ENCODE measurements at places on chromosomes 2 and 18. TPM values are rescaled to one million over a fixed set of nuclear protein-coding genes. Genes with fewer than 3 reads are reported as not detected.

DNA sequence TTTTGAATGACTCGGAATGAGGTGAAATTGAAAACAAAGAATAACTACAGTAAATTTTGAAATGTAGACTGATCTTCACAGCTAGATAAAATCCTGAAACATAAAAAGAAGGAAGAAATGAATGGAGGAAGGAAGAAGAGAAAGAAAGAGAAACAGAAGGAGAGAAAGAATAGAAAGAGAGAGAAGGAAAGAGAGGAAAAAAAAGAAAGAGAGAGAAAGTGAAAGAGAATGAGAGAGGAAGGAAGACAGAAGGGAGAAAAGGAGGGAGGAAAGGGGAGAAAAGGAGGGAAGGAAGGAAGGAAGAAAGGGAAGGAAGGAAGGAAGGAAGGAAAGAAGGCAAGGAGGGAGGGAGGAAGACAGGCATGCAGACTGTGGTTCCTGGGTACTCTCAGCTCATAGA lies 982.6 kb downstream of the BCL11A start:
- no peak for DNase-seq
- no peak overlapping the region for H3K4me3 ChIP-seq
- H3K27me3 ChIP-seq = no peaks in the 10 kb centered on the region
- H3K36me3 ChIP-seq = no peaks in the 10 kb centered on the region

Gene PKP4
- total RNA-seq = 32.6 TPM

DNA sequence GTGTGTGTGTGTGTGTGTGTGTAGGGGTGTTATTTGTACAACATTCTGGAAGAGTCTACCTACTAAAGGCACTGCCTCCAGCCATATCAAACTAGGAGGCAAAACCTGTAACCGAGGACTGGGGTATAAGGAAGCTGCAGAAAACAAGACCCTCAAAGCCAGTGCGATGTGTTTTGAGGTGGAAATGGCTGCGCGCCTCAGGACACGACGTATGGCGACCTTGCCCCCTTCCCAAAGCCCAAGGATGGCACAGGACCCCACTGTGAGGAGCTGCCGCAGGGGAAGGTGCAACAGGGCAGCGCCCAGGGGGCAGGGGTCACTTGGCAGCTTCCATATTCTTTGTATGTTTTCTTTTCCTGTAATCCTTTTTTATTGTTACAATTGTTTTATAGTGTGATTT lies 59.8 kb downstream of the CENPO start:
- peaks cover 8% of the 10 kb centered on the region for H3K36me3 ChIP-seq
- no peak for DNase-seq
- H3K4me1 ChIP-seq = peaks cover 2% of the 10 kb centered on the region
- H3K27me3 ChIP-seq = no peaks in the 10 kb centered on the region

DNA sequence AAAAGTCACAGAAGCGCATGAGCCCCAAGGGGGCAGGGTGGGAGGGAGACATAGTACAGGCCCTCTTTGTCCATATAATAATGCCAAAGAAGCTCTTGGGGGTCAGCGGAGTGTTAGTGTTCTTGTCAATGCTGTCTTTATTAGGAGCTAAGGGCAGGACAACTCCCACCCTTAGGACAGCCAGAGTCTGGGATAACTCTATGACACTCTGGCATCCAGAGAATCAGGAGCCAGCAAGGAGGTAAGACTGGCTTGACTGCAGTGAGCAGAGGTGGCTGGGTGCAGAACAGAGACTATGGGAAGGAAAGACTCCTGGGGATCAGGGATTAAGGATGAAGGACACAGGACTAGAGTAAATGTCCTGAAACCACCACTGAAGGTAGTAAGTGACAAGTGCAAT lies 19.0 kb upstream of the HNMT start:
- DNase-seq = no peak
- no peak overlapping the region for H3K27ac ChIP-seq
- no peak overlapping the region for H3K4me3 ChIP-seq
- H3K4me1 ChIP-seq = no peaks in the 10 kb centered on the region

- no peak overlapping the region for H3K27ac ChIP-seq
- H3K4me3 ChIP-seq = no peak overlapping the region
Observed at GRCh38 chr18:6885992-6886796, 156.7 kb downstream of the ARHGAP28 start.

DNA sequence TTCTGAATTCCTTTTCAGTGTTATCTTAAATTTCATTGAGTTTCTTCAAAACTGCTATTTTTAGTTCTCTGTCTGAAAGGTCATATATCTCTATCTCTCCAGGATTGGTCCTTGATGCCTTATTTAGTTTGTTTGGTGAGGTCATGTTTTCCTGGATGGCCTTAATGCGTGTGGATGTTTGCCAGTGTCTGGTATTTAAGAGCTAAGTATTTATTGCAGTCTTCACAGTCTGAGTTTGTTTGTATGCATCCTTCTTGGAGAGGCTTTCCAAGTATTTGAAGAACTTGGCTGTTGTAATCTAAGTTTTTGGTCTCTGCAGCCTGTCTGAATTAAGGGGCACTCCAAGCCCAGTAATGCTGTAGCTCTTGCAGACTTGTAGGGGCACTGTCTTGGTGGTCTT lies 249.3 kb downstream of the ZNF385B start:
- no peaks in the 10 kb centered on the region for H3K27me3 ChIP-seq
- H3K27ac ChIP-seq = no peak overlapping the region
- H3K4me3 ChIP-seq = no peak overlapping the region
- no peaks in the 10 kb centered on the region for H3K36me3 ChIP-seq
- no peak for DNase-seq

DNA sequence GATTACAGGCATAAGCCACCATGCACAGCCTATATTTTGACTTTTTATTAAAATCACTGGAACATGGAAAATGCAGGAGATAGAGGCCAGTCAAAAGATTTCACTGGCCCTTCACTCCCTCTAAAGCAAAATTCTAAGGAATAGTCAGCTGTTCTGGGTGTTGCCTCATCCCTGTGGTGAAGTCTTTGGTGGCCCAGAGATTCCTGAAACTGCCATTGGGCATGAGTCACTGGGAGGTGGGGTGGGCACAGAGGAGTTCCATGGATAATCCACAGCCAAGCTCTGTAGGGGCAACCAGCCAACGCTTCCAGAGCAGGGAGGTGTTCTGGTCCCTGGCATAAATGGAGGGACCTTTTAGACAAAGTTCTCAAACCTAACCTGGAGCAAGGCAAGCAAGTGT lies 89.7 kb upstream of the TTC39C start:
- H3K4me3 ChIP-seq = no peak overlapping the region
- peaks cover 2% of the 10 kb centered on the region for H3K36me3 ChIP-seq
- peaks cover 29% of the 10 kb centered on the region for H3K4me1 ChIP-seq
- H3K27ac ChIP-seq = no peak overlapping the region
- peaks cover 16% of the 10 kb centered on the region for H3K27me3 ChIP-seq
- no peak for DNase-seq

DNA sequence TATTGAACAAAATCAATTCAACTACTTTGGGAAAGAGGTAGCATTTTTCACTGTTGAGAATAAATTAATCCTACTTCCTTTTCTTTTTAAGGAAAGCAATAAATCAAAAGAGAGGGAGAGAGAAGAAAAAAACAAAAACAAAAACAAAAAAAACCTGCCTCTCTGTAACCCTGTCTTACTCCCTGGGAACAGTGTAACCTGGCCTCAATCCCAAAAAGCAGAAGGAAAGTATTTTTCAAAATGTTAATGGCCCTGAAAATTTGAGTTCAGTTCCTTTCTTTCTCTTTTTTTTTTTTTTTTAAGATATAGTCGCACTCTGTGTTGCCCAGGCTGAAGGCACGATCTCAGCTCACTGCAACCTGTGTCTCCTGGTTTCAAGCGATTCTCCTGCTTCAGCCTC lies 35.9 kb downstream of the RHOB start:
- H3K36me3 ChIP-seq = no peaks in the 10 kb centered on the region
- H3K27me3 ChIP-seq = peaks cover 10% of the 10 kb centered on the region
- no peak overlapping the region for H3K4me3 ChIP-seq

Gene INPP1
- total RNA-seq = 9.2 TPM

Gene RNASEH1
- 27.8 TPM for total RNA-seq

Gene KDM3A
- total RNA-seq = 74.0 TPM

- peaks cover 2% of the 10 kb centered on the region for H3K36me3 ChIP-seq
- H3K4me1 ChIP-seq = peaks cover 19% of the 10 kb centered on the region
- H3K27me3 ChIP-seq = no peaks in the 10 kb centered on the region
Observed at GRCh38 chr2:25521665-25522387, 151.6 kb downstream of the DTNB start.

- no peaks in the 10 kb centered on the region for H3K4me1 ChIP-seq
- H3K4me3 ChIP-seq = no peak overlapping the region
- no peak for DNase-seq
Observed at GRCh38 chr2:8086796-8087479, 594.9 kb upstream of the ID2 start.

Gene ZNF512
- total RNA-seq = 29.0 TPM

GRCh38 chr2:64461271-64462058 lies 7.5 kb downstream of the LGALSL start:
- no peak overlapping the region for H3K27ac ChIP-seq
- no peak overlapping the region for H3K4me3 ChIP-seq
- H3K36me3 ChIP-seq = no peaks in the 10 kb centered on the region
- H3K4me1 ChIP-seq = no peaks in the 10 kb centered on the region

Gene ST6GAL2
- total RNA-seq = not detected

Gene ADD2
- total RNA-seq = 8.2 TPM

DNA sequence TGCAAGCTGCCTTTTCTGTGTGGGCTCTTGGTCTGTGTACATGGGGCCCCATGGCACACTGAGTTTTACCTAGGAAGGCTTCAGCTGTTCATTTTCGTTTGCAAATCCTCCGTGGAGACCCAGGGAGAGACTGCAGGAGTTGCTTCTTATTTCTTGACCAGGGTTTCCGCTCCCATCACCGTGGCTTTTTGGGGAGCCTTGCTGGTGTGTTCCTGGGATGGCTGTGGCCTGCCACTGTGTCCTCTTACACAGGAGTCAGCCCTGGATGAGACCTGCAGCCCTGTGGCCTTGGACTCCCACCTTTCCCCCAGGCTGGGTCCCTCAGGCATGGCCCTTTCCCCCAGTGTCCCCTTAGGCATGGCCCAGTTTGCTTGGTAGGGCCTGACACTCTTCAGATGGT lies 137.0 kb downstream of the FAM210A start:
- no peak overlapping the region for H3K27ac ChIP-seq
- peak; percentile 43 for DNase-seq
- H3K27me3 ChIP-seq = no peaks in the 10 kb centered on the region
- H3K4me3 ChIP-seq = no peak overlapping the region
- peaks cover 68% of the 10 kb centered on the region for H3K4me1 ChIP-seq

- no peak overlapping the region for H3K4me3 ChIP-seq
- no peaks in the 10 kb centered on the region for H3K27me3 ChIP-seq
- no peaks in the 10 kb centered on the region for H3K4me1 ChIP-seq
- DNase-seq = no peak
Observed at GRCh38 chr18:79750980-79751571, 46.7 kb upstream of the KCNG2 start.

DNA sequence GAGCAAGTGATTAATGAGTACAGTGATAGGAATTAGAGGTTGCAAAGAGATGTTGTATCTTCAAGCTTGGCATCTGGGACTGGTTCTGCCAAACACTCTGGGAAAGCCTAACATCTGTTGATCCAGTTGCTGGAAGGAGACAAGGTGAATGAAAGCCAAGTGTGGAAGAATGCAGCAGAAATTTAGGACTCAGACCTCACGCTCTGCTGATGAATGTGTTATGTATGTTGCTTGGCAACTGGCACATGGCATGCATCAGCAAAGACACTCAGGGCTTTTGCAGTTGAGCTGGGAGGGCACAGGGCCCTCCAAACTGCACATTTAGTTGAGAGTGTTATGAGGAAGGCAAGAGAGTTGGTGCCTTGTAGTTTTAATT lies 105.5 kb downstream of the COLEC12 start:
- H3K27me3 ChIP-seq = peaks cover 20% of the 10 kb centered on the region
- no peak overlapping the region for H3K27ac ChIP-seq
- H3K4me3 ChIP-seq = no peak overlapping the region
- H3K4me1 ChIP-seq = no peaks in the 10 kb centered on the region
- no peaks in the 10 kb centered on the region for H3K36me3 ChIP-seq
- DNase-seq = no peak

DNA sequence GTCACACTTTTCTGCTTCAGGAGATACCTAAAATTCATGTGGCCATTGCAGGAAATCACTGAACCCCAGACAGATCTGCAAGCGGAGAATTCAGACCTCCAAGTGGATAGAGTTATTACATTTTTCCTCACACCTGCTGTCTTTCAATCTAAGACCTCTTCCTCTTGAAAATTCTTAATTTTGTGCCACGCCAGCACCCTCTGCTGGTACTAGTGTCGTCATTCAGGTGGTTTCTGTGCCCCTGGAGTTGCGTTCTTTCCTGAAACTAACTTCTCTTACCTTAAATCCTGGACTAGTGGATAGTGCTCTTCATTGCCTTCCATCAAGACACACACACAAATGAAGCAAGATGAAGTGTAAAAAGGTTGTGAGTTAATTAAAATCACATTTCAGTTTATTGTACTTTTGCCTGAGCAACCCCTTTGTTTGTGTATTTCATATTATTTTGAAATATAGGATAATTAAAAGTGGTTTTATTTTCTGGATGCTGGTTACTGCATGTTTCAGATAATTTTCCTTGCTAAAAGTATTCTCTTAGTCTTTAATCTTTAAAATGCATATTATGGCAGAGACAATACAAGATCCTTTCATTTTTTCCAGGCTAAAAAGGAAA lies 1.6 kb upstream of the DNER start:
- H3K4me3 ChIP-seq = no peak overlapping the region
- H3K36me3 ChIP-seq = no peaks in the 10 kb centered on the region
- peaks cover 5% of the 10 kb centered on the region for H3K4me1 ChIP-seq

Gene SERPINB10
- total RNA-seq = not detected

DNA sequence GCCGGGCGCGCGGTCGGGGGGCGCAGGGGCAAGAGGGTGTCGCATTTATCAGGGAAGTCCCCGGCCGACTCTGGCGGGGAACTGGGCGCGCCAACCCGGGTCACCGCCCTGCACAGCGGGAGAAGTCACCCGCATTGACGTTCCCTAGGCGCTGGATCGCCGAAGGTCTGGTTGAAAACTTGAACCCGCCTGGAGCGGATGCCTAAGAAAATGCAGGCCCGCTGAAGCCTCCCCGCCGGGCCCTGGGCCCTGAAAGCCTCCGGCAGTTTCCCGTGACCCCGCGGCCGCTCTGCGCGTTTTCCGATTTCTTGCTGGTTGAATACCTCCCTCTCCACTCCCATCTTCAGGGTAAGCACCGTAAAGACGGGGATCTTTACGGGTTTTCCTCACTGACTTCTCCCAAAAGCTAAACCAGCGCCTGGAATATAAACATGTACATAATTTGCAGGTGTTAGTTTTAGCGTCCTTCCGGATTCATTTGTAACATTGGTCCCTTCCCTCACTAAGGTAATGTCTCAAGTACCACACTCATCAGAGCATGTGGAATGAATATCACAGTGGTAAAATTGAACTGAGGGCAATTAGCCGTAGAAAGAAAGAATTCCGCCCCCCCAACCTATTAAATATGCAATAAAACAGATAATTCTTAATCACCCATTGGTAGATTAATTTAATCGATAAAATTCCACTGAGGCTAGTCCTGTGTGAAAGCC lies 675 bp upstream of the SPIRE1 start:
- peaks cover 21% of the 10 kb centered on the region for H3K4me1 ChIP-seq
- peaks cover 23% of the 10 kb centered on the region for H3K27me3 ChIP-seq
- peaks cover 4% of the 10 kb centered on the region for H3K36me3 ChIP-seq
- peak overlapping the region; percentile 77 for H3K27ac ChIP-seq
- H3K4me3 ChIP-seq = peak overlapping the region; percentile 75
- DNase-seq = no peak

All from activated CD4-positive, alpha-beta T cell treated with anti-CD3 and anti-CD28 coated beads, Interleukin-2, amount 10 ng/mL, durations not matched to agents 24 days and 14 days (primary cell).